ENCODE measurements at places on chromosomes 5 and 9. TPM values are rescaled to one million over a fixed set of nuclear protein-coding genes. Genes with fewer than 3 reads are reported as not detected.

Gene HK3
- 0.28 TPM for polyA plus RNA-seq

Gene FAM200C
- 7.8 TPM for polyA plus RNA-seq

Gene PTGES
- 4.9 TPM for polyA plus RNA-seq

DNA sequence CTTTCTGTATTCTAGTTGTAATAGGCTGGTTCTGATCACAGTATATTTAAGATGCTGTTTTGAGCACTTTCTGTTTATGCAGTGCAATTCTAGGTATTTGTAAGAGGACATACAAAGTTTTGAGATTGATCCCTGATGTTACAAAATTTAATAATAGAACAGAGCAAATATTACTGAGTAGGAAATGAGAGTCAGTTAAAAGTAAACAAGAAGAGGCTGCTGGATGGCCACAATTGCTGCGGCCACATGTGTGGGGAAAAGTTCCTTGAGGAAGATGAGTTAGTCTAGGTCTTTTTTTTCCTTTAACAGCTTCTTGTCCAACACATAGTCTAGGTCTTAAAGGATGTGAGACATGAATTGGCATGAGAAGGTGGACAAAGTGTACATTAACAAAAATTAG lies 11.3 kb downstream of the EHMT1 start:
- DNase-seq, result no peak

DNA sequence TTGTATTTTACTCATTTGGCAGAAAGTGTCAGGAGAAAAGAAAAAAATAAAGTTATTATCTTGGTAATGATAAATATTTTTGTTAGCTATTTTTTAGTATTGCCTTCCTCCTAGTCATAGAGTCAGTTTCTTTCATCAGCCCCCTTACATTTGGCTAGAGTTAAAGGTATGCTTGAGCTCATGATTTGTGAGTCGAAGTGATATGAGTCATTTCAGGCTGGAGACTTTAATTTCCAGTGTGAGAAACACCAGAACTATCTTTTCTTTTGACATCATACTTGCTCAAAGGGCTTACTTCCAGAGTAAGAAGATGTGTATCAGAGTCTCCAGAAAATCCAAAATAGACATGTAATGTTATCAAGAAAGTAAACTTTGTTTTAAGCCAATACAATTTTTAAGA lies 746.7 kb upstream of the TYRP1 start:
- no peak for DNase-seq

- DNase-seq, result no peak
Measured at GRCh38 chr5:177958696-177959095, 37.3 kb downstream of the PROP1 start.

GRCh38 chr9:83521411-83521810 lies 16.8 kb downstream of the FRMD3 start:
- no peak for DNase-seq

GRCh38 chr5:179196405-179197079 lies 136.4 kb downstream of the ZNF354C start:
- no peak for DNase-seq

GRCh38 chr5:92313385-92313784 lies 930.3 kb upstream of the ARRDC3 start:
- no peak for DNase-seq

- DNase-seq, result no peak
Measured at GRCh38 chr5:147112899-147113298, 121.9 kb upstream of the STK32A start.

GRCh38 chr9:134065612-134066419 lies 2.0 kb downstream of the BRD3 start:
- peak; percentile 71 for DNase-seq

GRCh38 chr5:143085319-143085917 lies 315.2 kb downstream of the ARHGAP26 start:
- DNase-seq, result no peak

DNA sequence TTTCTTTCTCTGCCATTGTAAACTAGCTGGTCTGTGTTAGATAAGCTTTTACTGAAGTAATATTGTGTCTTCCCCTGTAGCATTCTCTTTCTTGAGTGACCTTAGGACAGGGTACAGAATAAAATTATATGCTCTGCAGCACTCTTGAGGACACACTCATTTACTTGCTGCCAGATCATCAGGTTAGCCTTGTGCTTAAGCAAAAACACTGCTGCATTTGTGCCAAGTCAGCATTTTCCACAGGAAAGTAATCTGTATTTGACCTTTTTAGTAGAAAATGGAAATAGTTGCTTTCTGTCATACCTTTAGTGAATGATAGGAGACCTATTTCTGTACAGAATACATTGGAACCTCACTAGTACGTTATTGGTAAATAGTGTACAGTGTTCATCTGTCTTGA lies 54.2 kb downstream of the LMNB1 start:
- peak; percentile 73 for DNase-seq
